ENCODE measurements at places on chromosomes 6 and 20.
A peak's percentile ranks its signal among the peaks of the same experiment; 100 is the strongest.

- peak; percentile 50 for DNase-seq
Measured at GRCh38 chr20:54650052-54650719, 174.8 kb downstream of the DOK5 start.

DNA sequence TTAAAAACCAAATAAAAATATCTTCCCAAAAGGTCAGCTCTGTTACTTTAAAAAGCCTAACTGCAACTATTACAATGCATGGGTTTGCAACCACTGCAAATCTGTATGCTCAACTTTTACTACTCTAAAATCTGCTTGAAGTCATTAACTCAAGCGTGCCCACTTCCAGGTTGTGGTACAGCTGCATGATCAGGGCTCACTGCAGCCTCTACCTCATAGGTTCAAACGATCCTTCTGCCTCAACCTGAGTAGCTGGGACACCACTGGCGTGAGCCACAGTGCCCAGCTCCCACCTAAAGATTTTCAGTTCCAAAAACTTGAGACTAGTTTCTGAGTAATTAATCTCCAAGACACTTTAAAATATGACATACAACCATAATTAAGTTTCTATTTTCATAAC, 8.2 kb downstream of the DIDO1 start:
- no peak for DNase-seq

GRCh38 chr6:101397199-101397598, 3.7 kb downstream of the GRIK2 start:
- peak; percentile 68 for DNase-seq

DNA sequence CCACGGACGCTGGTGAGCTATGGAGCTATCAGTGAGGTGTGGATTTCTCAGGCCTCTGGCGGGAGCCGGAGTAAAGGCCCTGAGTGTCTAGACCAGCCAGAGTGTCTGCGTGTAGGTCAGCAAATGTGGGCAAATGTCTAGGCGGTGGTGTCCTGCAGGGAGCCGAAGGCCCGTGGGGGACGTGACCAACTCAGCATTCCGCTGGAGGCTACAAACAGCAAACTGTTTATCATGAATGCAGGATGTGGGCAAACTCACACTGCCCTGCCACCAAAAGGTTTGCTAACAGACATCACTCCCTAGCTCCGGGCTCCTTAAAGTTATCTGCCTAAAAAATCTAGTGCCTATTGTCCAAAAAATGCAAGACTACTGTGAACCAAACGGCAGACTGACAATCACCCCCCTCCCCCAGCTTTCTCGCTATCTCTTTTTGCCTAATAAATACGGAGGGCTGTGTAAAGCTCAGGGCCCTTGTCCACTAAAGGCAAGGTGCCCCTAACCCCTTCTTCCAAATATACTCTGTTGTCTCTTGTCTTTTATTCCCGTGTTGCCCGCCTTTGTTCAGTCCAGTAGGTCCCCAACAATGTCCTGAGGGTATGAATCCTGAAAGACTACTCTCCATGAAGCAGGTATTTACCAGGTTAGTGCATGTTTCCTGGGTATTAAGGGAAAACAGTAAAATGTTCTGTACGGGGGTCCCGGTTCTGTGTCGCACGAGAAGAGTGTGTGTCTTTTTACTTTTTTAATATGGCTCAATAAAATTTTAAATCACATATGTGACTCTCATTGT, 29.0 kb upstream of the AFDN start:
- DNase-seq, result no peak

DNA sequence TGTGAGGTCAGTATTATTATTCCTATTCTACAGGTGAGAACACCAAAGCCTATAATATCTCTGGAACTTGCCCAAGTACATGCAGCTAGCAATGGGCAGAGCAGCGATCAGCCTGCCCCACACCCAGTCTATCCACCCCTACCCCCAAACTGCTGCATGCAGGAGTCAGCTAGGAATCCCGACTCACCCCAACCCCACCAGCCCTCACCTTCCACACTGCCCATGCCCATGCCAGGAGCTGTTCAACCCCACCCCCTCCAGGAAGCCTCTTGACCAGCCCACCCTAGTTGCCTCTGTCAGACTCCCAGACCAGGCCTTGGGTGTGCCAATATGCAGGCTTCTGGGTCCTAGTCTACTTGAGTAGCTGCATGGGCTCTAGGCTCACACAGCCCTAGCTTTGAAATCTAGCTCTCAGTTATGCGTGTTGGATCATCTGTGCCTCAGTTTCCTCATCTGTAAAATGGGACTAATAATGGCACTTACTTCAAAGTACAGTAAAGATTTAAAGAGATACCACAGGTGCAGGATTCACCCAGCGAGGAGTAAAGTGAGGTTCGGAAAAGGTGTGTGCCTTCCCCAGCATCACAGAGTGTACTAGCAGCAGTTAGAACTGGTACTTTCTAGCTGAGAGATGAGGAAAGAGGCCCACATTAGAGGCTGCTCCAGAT, 173.2 kb downstream of the VEGFA start:
- no peak for DNase-seq

DNA sequence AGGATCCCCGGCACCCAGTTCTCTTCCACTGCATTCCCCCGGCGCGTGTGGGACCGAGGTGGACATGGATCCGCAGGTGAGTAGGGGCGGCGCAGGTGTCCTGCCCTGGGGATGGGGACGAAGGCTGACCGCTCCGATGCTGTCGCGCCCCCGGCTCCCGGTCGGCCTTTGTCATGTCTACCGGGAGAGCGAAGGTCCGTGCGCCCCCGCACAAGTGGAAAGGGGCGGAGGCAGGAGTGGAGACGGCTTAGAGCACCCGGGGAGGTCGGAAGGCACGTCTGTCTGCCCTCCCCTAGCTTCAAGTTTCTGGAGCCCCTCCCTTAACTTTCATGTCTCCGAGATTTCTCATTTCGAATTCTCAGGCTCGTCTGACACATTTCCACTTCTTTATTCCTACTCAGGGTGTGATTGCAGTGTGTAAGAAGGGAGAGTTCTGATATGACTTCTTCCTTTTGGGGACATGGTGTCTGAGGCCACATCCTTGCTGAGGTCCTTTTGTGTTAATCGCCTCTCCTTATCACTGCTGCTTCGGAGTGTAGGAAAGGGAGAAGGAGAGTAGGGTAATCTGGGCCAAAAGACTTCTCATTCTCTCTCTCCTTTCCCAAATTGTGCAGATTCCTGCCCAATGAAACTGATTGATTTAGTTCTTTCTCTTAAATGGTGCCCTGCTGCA, 435 bp downstream of the KIFC1 start:
- peak; percentile 51 for DNase-seq

- no peak for DNase-seq
Measured at GRCh38 chr6:18221288-18221615, 43.1 kb downstream of the DEK start.

DNA sequence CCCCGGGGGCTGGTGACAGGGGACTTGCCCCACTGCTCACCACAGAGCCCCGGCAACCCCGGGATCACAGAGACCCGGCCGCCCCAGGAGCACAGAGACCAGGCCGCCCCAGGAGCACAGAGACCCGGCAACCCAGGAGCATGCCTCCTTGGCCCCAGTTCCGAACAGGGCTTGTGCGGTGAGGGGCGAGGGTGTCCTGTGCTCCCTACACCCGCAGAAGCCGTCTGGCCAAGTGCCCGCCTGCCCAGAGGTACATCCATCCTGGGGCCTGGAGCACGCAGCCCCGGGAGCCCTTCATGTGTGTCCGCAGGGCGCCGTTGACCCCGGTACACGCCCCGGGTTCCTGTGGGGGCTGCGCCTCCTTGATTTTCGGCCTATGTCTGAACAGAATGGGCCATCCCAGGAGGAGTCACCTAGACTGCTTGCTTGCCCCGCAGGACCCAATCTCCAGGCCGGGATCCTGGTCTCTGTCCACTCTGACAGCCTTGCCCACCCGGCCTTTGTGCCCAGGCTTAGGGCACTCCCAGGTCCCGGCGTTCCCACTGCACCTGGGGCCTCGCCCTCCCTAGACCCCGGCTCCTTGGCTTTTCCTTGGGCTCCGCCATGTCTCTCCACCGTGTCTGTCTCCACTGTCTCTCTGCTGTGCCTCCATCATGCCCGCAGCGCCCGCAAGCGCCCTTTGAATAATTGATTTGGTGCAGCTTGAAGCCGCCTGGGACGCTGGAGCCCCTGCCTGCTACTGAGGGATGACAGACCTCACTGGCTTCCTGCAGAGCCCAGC, 219.8 kb downstream of the ERMARD start:
- DNase-seq, result no peak

- DNase-seq, result no peak
Measured at GRCh38 chr20:43528258-43528875, 20.9 kb downstream of the L3MBTL1 start.

DNA sequence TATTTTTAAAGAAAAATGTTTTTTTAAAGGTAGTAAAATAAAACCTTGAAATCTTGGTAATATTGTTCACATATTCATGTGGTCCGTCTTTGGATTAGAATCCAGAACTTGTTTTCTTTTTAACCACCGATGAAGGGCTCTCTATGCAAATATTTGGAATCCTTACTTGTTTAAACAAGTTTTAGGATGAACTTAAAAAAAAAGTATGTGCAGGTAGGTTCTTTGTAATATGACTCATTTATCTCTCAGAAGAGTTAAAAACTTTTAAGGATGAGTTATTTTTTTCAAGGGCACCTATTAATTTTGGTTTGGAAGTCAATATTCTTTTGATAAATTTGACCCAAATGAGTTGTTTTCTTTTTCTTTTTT, 8.9 kb downstream of the DSP start:
- no peak for DNase-seq

DNA sequence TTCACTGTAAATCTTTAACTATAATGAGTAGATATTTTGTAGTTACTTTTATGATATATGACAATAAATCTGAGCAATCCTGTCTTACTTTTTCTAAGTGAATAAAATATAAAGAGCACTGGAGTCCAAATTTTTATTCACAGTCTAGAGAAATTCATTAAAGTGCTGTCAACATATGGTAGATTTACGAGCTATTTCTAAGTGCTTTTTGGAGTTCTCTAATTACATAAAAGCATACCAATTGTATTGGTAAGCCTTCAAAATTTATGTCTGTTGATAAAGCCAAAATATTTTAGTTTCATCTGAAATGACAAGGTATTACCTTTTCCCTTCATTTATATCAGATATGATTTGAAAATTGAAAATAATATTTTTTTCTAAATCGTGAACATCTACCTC, 75.4 kb downstream of the MAN1A1 start:
- DNase-seq, result no peak

- DNase-seq, result no peak
Measured at GRCh38 chr6:88428068-88428467, 261.9 kb upstream of the CNR1 start.

GRCh38 chr6:28336284-28337120, 554 bp upstream of the ZSCAN31 start:
- peak; percentile 91 for DNase-seq

DNA sequence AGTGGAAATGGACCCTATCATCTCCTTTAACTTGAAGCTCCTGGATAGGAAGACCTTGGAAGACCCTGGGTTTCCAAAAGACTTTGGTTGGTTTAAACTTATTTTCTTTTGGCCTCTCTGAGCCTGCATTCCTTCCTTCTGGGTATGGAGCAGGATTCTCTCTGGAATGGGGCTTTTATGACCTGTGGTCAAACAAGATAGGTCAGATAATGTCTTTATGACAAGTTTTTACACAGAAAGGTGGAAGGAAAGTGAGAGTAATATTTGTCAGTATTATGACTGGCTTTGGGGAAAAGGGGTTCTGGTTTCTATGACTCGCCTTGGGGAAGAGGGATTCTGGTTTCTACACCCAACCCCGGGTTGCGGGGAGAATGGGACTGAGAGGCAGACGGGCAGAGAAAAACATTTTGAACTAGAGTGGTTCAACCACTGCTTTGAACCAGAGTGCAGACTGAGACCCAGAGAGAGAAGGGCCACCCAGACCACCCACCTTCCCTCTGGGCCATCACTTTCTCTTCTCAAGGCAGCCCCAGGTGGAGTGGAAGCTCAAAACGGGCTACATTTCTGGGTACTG, 37.6 kb upstream of the KCNK5 start:
- no peak for DNase-seq

GRCh38 chr20:4234128-4234527, 218.8 kb upstream of the RNF24 start:
- no peak for DNase-seq

DNA sequence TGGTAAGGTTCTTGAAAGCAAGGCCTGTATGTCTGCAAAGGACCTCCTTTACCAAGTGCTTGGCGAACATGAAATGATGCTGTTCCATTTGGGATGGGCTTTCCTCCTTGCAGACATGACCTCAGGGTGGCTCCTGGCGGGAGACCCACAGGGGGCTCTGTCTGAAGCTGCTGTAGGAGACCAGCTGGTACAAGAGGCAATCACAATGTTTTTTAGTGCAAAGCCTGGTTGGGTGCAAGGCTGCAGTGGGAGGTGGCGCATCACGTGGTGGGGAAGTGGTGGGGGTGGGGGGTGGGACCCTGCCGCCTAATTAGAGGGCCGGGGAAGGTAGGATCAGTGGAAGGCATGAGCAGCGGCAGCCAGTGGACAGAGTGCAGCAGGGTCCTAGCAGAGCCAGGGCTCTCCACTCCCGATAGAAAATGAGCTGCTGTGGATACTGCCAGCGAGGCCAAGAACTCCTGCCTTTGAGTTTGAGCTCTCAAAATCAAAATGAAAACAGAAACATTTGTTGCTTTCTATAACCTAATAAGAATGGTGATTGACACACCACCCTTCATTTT, 9.1 kb upstream of the ARMC2 start:
- DNase-seq, result peak; percentile 42

- no peak for DNase-seq
Measured at GRCh38 chr6:169898788-169899480, 147.5 kb downstream of the ERMARD start.

GRCh38 chr6:14476793-14477531, 359.4 kb downstream of the CD83 start:
- peak; percentile 79 for DNase-seq

GRCh38 chr20:40963505-40963845, 65.1 kb upstream of the TOP1 start:
- DNase-seq, result no peak

- DNase-seq, result no peak
Measured at GRCh38 chr6:53925891-53926290, 131.1 kb downstream of the LRRC1 start.

DNA sequence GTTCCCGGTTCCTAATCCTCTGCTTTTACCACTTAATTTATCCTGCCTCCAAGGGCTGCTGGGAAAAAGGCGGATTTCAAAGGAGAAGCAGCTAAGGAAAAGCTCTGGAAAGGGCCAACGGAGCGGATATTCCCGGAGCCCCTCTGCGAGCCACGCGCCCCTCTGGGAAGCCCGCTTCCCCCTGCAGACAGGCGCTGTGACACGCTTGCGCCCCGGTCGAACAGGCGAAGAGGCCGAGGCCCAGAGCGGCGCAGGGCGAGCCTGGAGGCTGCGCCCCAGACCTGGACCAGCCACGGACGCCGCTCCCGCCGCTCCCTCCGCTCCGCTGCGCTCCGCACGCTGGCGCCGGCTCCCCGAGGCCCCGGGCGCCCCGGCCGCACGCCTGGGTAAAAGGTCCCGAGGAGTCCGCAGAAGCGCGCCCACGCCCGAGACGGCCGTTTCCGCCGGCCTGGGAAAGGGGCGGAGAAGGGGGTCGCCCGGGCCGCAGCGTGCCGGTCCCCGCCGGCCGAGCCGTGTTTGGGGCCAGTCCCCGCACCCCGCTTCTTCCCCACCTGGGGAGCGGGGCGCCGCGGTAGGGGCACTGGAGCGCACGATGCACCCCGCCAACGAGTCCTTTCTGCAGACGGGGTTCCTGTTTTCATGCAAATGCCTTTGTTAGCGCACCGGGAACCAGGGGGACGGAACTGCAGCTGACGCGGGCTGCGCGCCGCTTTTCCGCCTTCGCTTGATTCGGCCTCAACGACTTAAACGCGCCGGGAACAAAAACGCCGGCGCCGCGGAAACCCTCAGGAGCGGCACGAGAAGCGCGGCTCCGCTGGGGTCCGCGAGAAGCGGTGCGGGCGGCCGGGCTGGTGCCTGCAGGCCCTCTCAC, 91.9 kb upstream of the SIRPA start:
- peak; percentile 89 for DNase-seq

GRCh38 chr20:25258476-25258805, 10.6 kb downstream of the PYGB start:
- DNase-seq, result no peak

GRCh38 chr6:47718571-47718970, 20.2 kb downstream of the ADGRF4 start:
- DNase-seq, result no peak
